Activated CD4-positive, alpha-beta T cell treated with anti-CD3 and anti-CD28 coated beads for 4 hours (primary cell): ENCODE measurements at places on chromosomes 3 and 15.

- no peak for DNase-seq
Observed at GRCh38 chr15:97893967-97894366, 66.5 kb upstream of the ARRDC4 start.

DNA sequence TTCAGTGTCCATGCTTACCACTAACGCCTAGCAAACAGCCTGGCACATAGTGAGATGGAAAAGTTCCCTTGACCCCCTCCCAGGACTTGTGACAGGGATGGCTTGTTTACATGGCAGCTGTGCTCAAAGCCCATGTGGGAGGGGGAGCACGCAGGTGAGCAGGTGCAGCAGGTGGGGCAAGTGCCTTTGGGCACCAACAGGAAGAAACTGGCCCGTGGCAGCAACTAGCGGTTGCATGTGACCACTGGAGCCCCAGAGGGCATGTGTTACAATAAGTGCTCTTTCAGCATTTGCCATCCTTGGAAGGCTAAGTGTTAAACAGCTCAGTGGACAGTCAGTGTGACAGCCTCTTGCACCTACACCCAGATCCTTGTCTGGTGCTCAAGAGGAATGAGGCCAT lies 734.6 kb downstream of the TUSC7 start:
- DNase-seq: no peak

- DNase-seq: no peak
Observed at GRCh38 chr3:170585937-170586310, at the start of gene SLC7A14. Gene SLC7A14, minus strand, starts transcription at chr3:170586075. Its CDS starts 59,139 bp downstream, at chr3:170526936.

GRCh38 chr15:88223084-88223483 lies 33.5 kb downstream of the NTRK3 start:
- no peak for DNase-seq
